CD4-positive, alpha-beta T cell (primary cell): ENCODE measurements at places on chromosomes 5 and 9.

DNA sequence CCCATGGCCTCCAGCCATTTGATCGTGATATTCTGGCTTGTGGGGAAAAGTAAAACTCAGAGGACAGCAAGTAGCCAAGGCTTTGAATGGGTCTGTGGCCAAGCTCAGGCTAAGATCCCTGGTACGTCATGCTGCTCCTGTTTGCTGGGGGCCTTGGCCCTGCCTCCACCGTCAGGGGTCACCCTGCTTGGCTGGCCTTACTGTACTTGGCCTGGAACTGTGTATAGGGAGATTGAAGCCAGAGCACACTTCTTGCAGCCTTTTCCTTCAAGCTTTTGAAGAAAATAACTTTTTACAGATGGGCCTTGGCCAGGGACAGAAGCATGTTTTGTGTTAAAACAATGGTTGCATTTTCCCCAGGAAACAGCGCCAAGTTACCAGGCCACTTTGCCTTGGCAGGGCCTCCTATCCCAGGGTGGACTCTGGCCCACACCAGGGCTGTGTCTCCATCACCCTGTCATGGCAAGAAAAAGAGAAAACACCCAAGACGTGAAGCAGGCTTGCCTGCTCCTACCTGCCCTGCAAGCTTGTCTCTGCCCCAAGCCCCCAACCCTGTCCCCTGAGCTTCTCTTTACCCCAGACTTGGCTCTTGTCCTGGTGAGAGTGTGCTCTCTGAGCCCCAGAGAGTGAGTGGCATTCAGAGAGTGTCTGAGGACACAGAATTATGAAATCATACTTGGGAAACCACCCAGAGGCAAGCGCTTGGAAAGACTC is 286.9 kb downstream of the GADD45G start:
- DNase-seq, result no peak

GRCh38 chr5:144084971-144085370 is 85.5 kb downstream of the YIPF5 start:
- DNase-seq, result no peak

- DNase-seq, result no peak
Measured at GRCh38 chr5:10124287-10124686, 125.4 kb downstream of the ATPSCKMT start.

DNA sequence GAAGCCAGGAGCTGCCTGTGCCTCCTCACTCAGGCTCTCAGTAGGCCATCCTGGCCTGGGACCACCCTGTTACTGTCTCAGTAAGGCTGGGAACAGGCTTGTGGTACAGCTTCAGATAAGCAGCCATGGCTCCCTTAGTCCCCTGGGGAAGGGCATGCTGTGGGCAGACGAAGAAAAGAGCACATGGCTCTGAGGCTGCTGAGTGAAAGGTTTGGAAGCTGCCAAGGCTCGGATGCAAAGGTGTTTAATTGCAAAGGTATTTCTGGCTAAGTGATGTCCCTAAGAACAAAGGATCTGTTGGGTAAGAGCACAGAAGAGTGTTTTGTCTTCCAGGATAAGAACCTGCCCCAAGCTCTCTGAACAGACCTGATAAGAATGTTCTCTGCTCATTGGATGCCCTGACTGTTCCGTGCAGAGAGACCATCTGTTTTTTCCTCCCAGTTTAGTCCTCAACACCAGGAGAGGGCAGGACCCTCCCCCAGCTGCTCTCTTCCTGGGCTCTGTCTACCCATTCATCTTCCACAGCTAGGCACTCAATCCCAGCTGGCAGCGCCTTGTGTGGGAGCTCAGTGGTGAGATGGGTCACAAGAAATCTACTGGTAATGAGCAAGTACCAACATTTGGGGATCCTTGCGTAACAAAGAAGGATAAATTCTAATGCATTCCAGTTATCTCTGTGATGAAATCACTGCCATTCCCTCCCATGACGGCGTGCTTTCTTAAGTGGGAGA is 17.7 kb downstream of the ANGPTL2 start:
- no peak for DNase-seq

DNA sequence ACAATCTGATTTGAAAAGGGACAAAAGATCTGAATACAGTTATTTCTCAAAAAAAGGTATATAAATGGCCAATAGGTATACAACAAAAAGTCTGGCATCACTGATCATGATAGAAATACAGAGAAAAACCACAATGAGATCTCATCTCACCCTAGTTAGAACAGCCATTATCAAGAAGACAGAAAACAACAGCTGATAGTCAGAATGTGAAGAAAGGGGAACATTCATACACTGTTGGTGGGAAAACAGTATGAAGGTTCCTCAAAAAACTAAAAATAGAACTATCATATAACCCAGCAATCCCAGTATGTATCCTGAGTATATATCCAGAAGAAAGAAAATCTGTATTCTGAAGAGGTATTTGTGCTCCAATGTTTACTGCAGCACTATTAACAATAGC is 75.7 kb upstream of the OR2K2 start:
- no peak for DNase-seq
